COR-L47 (cell line): ENCODE measurements at places on chromosomes 13 and 19.

DNA sequence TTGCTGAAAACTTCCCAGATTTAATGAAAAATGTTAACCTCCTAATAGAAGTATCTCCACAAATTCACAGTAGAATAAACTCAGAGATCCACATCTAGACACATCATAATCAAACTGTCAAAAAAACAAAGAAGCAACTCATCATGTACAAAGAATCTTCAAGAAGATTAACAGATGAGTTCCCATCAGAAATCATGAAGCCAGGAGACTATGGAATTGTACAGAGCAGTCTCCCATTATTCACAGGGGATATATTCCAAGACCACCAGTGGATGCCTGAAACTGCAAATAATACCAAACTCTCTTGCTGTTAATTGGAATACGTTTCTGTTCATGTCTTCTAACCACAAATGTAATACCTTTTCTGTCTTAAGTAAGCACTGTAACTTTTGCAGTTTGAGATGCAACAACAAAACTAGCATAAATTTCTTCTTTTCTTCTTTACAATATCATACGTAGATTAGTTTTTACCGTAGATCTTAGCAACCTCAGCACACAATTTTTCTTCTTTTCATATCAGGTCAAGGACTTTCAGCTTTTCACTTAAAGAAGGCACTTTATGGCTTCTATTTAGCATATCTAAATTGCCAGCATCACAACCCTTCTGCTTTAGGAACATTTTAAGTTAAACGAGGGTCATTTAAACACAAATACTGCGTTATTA lies 70.3 kb upstream of the MIR17HG start:
- no peak for DNase-seq

DNA sequence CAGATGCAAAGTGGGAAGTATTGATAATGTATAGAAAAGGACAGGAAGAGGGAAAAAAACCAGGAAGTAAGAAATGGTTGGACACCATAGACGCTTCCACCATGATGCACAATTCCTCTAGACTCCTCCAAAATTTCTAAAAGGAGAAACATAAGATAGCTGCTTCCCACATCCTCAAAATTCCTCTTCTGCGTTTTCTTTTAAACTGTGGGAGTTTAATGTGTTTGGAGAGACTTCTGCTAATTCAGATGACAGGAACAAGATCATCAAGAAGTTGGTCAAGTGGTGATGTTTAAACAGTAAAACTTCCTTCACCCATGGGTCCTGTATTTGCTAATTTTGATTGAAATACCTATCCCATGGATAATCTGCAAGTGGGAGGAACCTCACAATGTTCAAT lies 130.2 kb downstream of the IRS2 start:
- DNase-seq = no peak

DNA sequence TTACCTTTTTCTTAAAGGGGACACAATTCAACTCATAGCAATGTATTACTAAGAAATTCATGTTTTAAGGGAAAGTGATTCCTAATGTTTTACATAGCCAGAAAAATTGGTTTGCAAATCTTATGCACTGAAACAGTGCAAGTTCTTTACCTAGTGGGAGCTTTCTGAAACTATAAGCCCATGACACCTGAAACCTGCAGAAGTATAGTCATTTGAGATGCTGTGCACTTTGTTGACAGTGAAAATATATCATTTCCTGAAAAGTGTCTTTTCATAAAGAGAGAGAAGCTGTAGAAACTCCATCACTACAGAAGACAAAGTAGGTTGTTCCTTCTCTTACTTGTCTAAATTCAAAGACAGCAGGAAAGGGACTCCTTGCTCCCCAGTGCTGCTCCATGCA lies 517.1 kb downstream of the LMO7 start:
- DNase-seq = no peak

GRCh38 chr13:51122868-51123566 lies 11.9 kb upstream of the C13orf42 start:
- DNase-seq = no peak

DNA sequence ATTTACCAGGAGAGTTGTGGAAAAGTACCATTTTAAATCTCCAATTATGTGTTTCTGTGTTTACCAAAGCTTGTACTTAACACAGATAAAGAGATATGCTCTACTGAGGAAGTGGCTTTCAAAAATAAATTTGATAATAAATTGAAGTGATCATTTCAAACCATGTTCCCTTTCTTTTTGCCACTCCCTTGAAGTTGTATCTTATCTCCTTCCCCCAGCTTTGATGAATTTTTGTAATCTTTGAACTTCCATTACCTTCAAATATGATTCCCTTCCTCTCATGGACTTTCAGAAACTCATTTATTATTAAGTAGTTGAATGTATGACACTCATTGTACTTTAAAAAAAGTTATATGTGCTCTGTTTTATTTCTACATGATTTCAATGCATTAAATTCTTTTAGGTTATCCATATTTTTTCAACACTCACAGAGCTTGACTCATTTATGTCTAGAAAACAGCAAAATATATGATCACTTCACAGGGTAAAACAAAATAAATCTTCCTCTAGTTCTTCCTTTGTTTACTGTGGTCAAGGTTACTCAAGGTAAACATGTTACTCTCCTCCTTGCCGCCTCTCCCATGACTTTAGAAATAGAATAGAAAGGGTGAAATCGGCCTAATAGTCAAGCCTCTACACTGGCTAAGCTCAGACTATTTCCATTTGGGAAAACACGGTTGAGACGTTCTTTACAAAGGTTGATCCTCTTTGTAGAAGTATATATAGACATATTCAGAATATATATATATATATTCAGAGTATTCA lies 251.2 kb upstream of the SPRY2 start:
- DNase-seq = no peak

GRCh38 chr13:77876176-77876575 lies 42.5 kb downstream of the EDNRB start:
- no peak for DNase-seq

DNA sequence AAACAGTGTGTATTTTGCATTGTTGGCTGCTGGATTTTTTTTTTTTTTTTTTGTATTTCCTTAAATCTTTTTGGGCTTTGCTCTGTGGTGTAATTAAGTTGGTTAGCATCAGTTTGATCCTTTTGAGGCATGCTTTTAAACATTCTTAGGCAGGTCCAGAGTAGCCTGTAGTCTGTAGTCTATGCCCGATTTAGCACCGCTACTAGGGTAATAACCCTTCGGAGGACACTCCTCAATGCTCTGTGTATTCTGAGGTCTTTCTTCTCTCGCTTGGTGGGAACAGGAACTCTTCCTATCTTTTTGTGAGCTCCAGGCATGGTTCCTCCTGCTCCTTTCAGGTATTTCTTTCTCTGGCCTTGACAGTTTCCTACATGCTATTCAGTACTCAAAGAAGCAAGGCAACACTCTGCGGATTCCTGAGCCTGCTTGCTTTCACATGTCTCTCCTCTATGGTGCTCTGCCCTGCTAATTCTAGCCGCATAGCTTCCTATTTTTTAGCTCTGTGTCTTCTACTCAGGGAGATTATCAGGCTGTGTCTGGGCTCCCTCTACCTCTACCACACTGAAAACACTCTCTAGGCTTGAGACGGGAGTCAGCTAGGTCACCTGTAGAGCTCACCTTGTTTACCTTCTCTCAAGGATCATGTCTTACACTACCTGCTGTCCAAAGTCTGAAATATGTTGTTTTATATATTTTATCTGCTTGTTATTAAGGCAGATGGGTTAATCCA lies 195.1 kb downstream of the NDFIP2 start:
- no peak for DNase-seq

DNA sequence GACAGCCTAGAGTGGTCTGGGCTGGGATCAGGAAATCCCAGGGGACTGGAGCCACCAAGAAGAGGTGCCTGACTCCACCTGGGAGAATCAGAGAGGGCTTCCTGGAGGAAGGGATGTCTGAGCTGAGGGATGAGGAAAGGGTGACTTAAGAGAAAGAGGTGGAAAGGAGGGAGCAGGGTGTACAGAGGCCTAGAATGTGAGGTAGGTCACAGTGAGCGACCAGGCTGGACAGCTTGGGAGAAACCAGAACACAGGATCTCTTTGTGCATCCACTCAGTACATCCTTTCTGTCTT lies 1.0 kb downstream of the TBCB start:
- DNase-seq = no peak

DNA sequence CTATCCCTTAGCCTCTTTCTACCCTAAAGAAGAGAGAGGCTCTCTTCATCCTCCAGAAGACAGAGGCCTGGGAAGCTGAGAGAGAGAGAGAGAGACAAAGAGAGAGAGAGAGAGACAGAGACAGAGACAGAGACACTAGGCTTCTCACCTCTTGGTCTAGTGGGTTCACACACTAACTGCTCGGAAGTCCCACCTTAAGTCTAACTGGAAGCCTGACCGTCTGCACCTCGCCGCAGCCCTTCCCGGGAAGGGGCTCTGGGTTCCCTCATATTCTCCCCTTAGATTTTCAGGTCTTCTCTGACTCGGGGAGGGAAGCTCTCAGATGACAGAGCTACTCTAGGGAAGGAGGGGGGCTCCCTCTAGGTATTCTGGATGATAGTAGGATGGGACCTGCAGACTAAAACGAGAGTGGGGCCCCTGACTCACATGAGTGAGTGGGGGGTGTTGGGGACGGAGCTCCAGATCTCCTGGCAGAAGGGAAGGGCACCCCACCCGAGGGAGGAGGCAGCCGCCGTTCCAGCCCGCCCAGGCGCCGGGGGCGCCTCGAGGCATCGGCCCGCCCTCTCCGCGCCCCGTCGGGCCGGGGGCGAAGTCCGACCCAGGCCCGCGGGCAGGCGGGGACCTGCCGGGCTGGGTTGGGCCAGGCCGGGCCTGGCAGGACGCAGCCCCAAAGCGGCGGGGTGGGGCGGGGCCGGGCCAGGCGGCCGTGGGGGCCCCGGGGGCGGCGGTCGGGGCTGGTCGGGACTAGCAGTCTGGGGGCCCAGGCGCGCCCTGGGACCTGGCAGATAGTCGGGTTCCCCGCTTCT lies 2.0 kb upstream of the JUNB start:
- peak; percentile 24 for DNase-seq

DNA sequence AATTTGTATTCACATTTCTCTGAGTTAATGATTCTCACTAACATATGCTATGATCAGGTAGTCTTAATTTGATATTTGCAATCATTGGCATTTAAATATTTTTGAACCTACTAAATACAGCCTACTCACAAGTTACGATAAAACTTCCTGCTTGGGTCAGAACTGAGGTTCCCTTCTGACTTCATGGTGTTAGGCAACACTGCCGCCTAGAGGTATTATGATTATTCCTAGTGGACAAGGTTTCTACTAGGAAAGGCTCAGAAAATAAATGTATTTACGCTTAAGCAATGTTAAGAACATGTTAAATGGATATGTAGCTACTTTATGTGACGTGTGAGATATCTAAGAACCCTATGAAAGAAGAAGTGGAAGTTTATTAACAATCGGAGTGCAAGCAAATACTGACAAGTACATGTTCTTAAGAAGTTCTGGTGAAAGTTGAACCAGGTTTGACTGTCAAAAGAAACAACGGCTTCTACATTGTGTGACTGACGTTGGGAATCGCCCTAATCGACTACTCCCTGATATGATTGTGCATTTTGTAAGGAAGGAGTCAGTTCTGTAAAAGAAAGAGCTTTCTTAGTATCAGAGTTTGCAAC lies 1395.8 kb downstream of the SLITRK5 start:
- DNase-seq = peak; percentile 50

DNA sequence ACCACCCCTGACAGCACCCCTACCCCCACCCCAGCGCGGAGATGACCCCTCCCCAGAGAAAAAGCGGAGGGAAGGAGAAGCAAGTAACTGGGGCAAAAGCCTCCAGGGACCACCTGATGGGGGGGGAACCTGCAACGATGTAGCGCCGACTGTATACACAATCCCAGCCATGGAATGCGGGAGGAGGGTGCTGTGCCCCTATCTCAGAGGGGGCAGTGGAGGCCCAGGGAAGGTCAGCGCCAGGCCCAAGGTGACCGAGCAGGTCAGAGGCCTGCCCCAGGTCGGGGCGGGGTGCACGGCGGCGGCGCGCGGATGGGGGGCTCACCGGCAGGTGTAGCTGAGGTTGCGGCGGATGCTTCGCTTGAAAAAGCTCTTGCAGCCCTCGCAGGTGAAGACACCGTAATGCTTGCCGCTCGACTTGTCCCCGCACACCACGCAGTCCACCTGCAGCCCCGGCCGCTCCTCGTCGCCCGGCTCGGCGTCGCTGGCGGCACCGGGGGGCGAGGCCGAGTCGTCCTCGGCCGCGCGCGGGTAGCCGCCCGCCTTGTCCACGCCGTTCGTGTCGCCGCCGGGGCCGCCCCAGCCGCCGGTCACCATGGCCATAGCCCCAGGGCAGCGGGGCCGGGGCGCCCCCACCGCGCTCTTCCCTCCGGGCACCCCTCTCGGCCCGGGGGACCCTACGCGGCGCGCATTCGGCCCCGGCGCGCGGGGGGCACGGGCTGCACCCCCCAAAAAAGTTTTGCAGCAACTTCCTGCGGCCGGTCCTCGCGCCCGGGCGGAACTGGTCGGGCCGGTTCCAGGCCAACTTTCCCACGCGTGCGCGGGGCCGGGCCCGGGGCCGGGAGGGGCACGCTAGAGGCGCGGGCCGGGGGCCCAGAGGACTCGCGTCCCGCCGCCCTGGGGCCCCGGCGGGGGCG lies 843 bp downstream of the NR2F6 start:
- no peak for DNase-seq

- DNase-seq = no peak
Observed at GRCh38 chr13:32438871-32439270, 10.9 kb upstream of the N4BP2L1 start.

GRCh38 chr19:51027126-51027806 lies 850 bp upstream of the KLK11 start:
- DNase-seq = no peak

DNA sequence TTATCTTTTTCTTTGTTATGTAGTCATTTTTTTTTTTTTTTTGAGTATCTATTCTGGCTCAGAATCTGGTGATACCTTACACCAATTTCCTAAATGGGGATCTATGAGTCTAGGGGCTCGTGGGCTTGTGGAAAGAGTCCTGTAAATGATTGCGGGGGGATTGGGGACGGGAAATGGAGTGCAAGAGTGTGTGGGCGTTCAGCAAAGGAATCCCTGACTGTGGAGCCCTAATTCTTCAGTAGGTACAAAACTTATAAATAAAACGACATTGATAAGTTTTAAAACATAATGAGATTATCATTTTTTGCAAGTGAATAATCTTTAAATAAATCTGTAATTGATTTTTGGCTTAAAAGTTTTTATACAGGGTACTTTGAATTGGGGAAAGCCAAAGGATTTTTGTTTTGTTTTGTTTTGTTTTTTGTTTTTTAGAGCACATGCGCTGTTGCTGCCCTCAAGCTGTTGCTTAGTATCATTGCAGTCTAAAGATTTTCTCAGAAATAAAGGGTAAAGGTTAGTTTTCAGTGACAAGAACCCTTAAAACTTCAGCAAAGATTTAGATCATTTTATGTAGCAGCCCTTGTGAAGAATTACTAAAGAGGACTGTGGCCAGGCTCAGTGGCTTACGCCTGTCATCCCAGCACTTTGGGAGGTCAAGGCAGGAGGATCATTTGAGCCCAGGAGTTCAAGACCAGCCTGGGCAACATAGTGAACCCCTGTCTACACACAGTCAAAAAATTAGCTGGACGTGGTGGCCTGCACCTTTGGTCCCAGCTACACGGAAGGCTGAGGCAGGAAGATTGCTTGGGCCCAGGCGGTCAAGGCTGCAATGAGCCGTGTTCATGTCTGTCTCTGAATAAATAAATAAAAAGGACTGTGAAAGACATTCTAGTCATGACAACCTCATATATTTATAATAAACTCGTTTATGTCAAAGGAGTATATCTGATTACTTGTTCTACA lies 1.7 kb downstream of the ERCC5 start:
- no peak for DNase-seq
